Tracheal epithelial cell (primary cell): ENCODE measurements at places on chromosomes 7 and 10. TPM values are rescaled to one million over a fixed set of nuclear protein-coding genes. Genes with fewer than 3 reads are reported as not detected.

Gene MXI1
- total RNA-seq = 42.9 and 65.2 TPM in 2 replicates

Gene IQUB
- 0.24 and 0.43 TPM in 2 replicates for total RNA-seq

Gene TEX47
- not detected in 2 replicates for total RNA-seq

Gene UCN3
- total RNA-seq = not detected in 2 replicates

Gene CFAP58
- total RNA-seq = 0.43 and 0.48 TPM in 2 replicates

Gene CCDC136
- 0.24 and 0.43 TPM in 2 replicates for total RNA-seq

Gene ST8SIA6
- 0.64 TPM in 1 of 2 replicates, not detected in the other for total RNA-seq

Gene PRKG1
- 0.24 and 0.43 TPM in 2 replicates for total RNA-seq

Gene CCNY
- total RNA-seq = 49.4 and 57.5 TPM in 2 replicates

Gene ACSM6
- total RNA-seq = not detected in 2 replicates

Gene NKX1-2
- total RNA-seq = 1.5 and 2.2 TPM in 2 replicates

Gene FAM131B
- total RNA-seq = 0.21 and 0.24 TPM in 2 replicates

Gene VWDE
- total RNA-seq = 1.9 and 3.6 TPM in 2 replicates

Gene WNT8B
- total RNA-seq = not detected in 2 replicates

Gene ZC3HAV1L
- 16.2 and 23.4 TPM in 2 replicates for total RNA-seq

Gene HOXA1
- total RNA-seq = 0.48 and 0.64 TPM in 2 replicates

Gene GNAT3
- not detected in 2 replicates for total RNA-seq

Gene VWC2
- total RNA-seq = not detected in 2 replicates

Gene CUZD1
- 0.48 and 0.64 TPM in 2 replicates for total RNA-seq

Gene STOX1
- 0.21 and 0.24 TPM in 2 replicates for total RNA-seq

Gene PCBD1
- 23.0 and 51.8 TPM in 2 replicates for total RNA-seq

Gene CYP2C19
- total RNA-seq = 0.21 TPM in 1 of 2 replicates, not detected in the other

Gene FRAT1
- 2.2 and 3.0 TPM in 2 replicates for total RNA-seq

Gene SPACDR
- total RNA-seq = 0.48 and 0.85 TPM in 2 replicates

Gene AKR1C8
- total RNA-seq = not detected in 2 replicates

Gene ENTPD1
- under 0.01 TPM in 1 of 2 replicates, not detected in the other for total RNA-seq

Gene IGFBP3
- total RNA-seq = 9.2 and 133 TPM in 2 replicates

Gene ARID5B
- total RNA-seq = 6.7 and 8.3 TPM in 2 replicates

Gene FGFR2
- total RNA-seq = 5.5 and 17.9 TPM in 2 replicates

Gene IGF2BP3
- 7.5 and 26.0 TPM in 2 replicates for total RNA-seq

Gene ABCB1
- total RNA-seq = 0.64 and 13.3 TPM in 2 replicates

Gene ZNF394
- total RNA-seq = 24.1 and 30.1 TPM in 2 replicates

Gene HEPACAM2
- not detected in 2 replicates for total RNA-seq

Gene RNF32
- 1.2 and 2.8 TPM in 2 replicates for total RNA-seq

Gene GSTO2
- total RNA-seq = 21.7 and 41.8 TPM in 2 replicates

Gene SEMA3E
- total RNA-seq = under 0.01 and 0.96 TPM in 2 replicates

Gene C10orf143
- total RNA-seq = 0.48 TPM in 1 of 2 replicates, not detected in the other

Gene MYPN
- under 0.01 TPM in 1 of 2 replicates, not detected in the other for total RNA-seq

Gene ZPBP
- not detected in 2 replicates for total RNA-seq

Gene C10orf120
- total RNA-seq = not detected in 2 replicates

Gene CPA4
- total RNA-seq = 6.6 and 7.2 TPM in 2 replicates

Gene CALY
- not detected in 2 replicates for total RNA-seq

Gene EPO
- not detected in 2 replicates for total RNA-seq

Gene HMX2
- total RNA-seq = not detected in 2 replicates

Gene TRIM73
- 0.24 and 1.3 TPM in 2 replicates for total RNA-seq

Gene PLEKHS1
- under 0.01 TPM in 2 replicates for total RNA-seq

Gene ELFN1
- total RNA-seq = not detected in 2 replicates

Gene OR2A12
- under 0.01 TPM in 1 of 2 replicates, not detected in the other for total RNA-seq

Gene SDK1
- 0.43 and 1.7 TPM in 2 replicates for total RNA-seq

Gene NFKB2
- 5.3 and 42.4 TPM in 2 replicates for total RNA-seq

Gene VAX1
- total RNA-seq = not detected in 2 replicates

Gene INHBA
- total RNA-seq = 4.9 and 21.9 TPM in 2 replicates

Gene FAM25C
- not detected in 2 replicates for total RNA-seq

Gene NUTM2A
- 0.24 and 1.9 TPM in 2 replicates for total RNA-seq

Gene ZNF467
- total RNA-seq = 0.43 and 1.2 TPM in 2 replicates
